ENCODE measurements at places on chromosomes 6 and 20.
A peak's percentile ranks its signal among the peaks of the same experiment; 100 is the strongest.

- no peak for DNase-seq
Measured at GRCh38 chr6:12356431-12356830, 66.3 kb downstream of the EDN1 start.

- no peak for DNase-seq
Measured at GRCh38 chr20:31967830-31968249, at the start of gene XKR7. Gene XKR7, plus strand, starts transcription at chr20:31968151. Its CDS starts 25 bp downstream, at chr20:31968176.

GRCh38 chr6:110395221-110395620 lies 20.2 kb downstream of the DDO start:
- no peak for DNase-seq

- no peak for DNase-seq
Measured at GRCh38 chr20:17969884-17970409, 1.1 kb downstream of the MGME1 start.

DNA sequence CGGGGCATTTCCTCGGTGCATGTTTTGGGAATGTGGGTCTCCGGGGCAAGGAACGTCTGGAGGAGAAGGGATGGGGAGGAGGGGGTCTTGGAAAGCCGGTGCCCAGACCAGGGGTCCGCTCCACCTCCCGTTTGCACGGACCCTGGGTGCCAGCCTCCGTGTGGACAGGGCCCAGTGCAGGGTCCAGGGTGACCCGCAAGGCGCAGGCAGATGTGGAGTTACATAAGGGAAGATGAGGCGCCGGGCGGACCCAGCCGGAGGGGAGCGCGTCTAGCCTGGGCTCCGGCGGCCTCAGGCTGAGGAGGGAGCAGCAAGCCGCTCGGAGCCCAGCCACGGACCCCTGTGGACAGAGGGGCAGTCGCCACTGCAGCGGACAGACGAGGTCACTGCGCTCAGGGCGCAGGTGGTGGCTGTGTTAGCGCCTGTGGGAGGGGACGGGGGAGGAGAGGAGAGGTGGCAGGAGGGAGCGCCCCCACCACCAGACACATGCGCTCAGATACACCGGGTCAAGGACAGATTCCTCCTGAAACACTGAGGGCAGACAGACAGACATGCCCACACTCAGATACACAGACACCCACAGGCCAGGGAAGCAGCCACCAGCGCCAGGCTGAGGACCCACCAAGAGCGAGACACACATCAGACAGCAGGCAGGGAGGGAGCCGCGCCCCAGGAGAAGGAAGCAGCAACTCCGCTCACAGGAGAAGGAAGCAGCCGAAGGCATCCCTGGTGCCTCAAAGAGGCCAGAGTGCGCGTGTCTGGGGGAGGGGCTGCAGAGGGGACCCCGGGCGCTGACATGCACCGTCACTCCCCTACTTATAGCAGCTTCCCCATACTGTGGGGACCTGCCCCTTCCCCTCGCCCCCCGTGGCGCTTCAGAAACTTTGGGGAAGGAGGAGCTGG lies 839 bp upstream of the HRH3 start:
- no peak for DNase-seq

GRCh38 chr6:109174916-109175315 lies 79.6 kb downstream of the CEP57L1 start:
- DNase-seq, result no peak

- no peak for DNase-seq
Measured at GRCh38 chr6:84403545-84403944, 176.1 kb upstream of the CEP162 start.

GRCh38 chr20:12112089-12112474 lies 194.4 kb downstream of the BTBD3 start:
- no peak for DNase-seq

DNA sequence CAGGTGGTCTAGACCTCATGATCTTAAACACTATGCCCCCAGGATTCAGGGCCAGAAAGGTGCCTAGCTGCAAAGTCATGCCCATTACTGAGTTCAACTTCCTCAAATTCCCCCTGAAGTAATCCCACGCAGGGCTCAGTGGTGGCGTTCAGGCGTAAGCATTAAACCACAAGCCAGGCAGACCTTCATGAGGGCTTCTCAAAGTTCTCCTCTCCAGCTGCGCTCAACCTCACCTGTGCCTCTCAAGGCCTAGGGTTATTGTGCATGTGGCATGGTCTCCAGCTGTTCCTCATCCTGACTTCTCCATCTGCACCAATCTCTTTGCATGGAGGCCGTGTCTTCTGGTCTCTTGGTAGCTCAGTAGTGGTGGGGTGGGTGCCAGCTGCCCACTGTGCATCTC lies 113.6 kb downstream of the TSHZ2 start:
- no peak for DNase-seq

- DNase-seq, result peak; percentile 31
Measured at GRCh38 chr6:150659046-150659763, 59.5 kb downstream of the PLEKHG1 start.

DNA sequence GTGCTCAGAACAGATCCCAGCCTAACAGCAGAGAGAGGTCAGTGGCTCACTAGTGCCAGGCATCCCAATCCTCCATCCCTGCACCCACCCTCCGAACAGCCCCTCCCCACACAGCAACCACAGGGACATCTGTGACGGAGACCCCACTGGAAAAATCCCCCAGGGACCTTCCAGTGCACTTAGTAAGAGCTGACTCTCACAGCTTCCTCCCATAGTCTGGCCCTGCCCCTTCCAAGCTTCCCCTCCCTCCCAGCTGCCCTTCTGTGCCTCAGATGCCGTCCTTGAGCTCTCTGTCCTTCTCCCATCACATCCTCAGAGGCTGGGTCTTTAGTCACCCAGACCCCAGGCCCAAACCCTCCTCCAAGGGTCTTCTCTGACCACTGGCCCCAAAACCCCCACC lies 9.7 kb upstream of the THBS2 start:
- no peak for DNase-seq

GRCh38 chr6:38319256-38320212 lies 320.2 kb downstream of the BTBD9 start:
- no peak for DNase-seq

DNA sequence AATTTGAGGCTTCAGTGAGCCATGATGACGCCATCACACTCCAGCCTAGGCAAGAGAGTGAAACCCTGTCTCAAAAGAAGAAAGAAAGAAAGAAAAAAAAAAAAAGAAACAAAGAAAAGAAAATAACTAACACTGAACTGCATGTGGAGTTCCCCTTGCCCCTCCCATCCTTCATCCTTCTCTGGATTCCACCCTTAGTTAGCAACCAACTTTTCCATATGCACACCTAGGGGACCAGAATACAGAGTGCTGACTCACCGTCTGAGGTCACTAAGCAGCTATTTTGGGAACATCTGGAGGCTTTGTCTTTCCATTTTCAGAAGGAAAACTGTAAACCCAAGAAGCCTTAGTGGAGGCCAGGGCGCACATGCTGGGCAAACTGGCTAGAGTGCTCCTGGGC lies 257.4 kb downstream of the MAFB start:
- DNase-seq, result no peak

GRCh38 chr6:101747716-101748115 lies 354.2 kb downstream of the GRIK2 start:
- DNase-seq, result no peak

DNA sequence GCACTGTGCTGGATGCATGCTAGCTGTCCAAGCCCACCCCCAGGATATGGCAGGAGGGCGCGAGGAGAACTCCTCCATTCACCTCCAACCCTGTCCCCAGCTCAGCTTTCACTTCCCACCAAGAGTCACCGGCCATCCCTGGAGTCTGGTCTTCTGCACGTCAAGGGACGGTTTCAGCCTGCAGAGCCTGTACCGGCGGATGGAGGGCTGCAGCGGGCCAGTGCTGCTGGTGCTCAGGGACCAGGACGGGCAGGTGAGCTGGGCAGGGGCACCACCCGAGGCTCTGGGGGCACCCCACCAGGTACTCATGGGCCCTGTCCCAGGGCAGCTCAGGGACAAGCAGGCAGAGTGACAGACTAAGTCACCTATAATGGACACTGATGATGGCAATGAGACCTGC lies 3.0 kb downstream of the TLDC2 start:
- DNase-seq, result no peak

GRCh38 chr6:3195695-3196497 lies 31.6 kb downstream of the TUBB2B start:
- DNase-seq, result peak; percentile 59

- no peak for DNase-seq
Measured at GRCh38 chr6:41716516-41717391, 18.7 kb downstream of the TFEB start.

GRCh38 chr20:61026173-61026572 lies 225.9 kb upstream of the CDH4 start:
- DNase-seq, result no peak

DNA sequence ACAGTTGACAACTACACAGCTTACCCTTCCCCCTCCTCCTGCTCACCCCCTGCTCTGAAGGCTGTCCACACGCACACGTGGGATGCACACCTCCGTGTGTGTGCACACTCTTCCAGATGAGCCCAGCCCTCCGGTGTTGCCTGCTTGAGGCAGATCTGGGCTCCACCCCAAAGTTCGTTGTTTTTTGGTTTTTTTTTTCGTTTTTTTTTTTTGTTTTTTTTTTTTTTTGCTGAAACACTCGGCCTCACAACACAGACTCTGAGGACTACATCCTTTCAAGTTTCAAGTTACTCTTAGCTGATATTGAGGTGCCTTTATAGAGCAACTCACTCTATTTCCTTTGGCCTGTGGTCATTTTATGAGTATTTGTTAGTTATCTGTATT lies 88.2 kb downstream of the RREB1 start:
- no peak for DNase-seq

DNA sequence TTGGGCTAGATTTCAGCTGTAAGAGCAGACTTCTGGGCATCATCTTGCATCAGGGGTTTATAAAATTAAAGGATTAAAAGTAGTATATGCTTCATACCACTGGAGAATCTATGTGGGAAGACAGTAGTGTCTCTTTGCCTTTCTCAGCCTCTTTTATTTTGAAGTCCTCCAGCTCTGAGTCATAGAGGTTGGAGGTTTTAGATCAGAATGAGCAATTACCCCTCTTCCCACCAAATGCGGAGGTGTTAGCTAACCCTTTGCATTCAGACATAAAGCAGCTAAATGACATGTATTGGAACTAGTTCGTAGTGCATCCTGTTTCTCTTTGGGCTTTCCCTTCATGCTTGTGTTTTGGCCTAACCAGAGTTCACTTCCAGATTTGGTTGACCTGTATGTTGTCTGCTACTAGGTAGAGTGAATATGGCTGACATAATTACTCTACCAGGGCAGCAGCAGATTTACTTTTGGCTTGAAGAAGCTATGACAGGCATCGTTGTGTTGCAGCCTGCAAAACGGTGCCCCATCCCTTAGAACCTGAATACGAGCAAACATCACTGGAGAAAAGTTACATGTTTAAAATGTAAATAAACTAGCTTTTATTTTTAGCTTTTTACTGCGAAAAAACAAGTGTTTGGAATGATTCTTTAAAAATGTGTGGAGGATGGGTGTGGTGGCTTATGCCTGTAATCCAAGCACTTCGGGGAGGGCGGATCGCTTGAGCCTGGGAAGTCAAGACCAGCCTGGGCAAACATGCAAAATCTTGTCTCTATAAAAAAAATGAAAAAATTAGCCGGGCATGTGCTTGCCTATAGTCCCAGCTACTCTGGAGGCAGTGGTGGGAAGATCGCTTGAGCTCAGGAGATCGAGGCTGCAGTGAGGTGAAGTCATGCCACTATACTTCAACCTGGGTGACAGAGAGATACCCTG lies 82.2 kb downstream of the MYO6 start:
- no peak for DNase-seq

- no peak for DNase-seq
Measured at GRCh38 chr6:72770959-72771358, 149.1 kb downstream of the KCNQ5 start.

DNA sequence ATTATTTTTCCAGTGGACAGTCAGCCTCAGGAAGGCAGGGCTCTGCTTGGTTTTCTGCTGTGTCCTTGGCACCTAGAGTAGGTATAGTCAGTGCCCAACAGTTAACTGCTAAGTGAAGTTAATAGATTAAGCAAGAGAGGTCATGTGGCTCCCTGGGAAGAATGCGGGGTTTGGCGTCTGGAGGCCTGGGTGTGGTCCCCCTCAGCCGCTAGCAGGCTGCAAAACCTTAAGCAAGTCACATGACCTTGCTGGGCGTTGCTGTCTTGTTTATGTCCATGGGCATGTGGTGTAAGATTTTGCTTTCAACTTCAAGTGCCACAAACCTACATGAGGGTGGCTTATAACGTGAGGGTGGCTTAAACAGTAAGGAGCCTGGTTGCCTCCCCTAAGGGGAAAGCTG lies 75.5 kb upstream of the SCP2D1 start:
- DNase-seq, result no peak

- no peak for DNase-seq
Measured at GRCh38 chr6:159415540-159415939, 246.3 kb downstream of the FNDC1 start.

DNA sequence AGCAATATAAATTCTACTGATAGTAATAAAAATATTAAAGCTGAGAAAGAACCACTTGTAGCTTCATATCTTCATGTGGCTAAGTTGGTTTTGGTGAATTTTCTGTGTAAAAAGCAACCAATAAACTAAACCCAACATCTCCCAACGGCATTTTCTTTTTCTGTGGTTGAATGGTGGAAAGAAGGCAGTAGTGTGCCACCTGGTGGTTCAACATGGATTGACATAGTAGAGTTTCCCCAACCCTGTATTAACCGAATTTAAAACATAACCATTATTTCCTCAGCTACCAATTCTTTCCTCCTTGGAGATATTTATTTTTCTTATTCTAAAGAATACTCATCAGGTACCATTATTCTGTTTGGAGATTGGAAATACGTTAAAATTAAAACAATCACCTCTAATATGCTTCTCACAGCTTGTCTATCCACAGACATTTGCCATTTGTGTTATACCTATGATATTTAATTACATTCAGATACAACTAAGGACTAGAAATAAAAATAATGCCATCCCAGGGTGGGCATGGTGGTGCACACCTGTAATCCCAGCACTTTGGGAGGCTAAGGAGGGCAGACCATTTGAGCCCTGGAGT lies 117.1 kb upstream of the EEF1E1 start:
- DNase-seq, result no peak

GRCh38 chr6:44268095-44268628 lies 2.1 kb upstream of the TMEM151B start:
- peak; percentile 40 for DNase-seq

GRCh38 chr6:107444277-107444676 lies 15.1 kb downstream of the PDSS2 start:
- no peak for DNase-seq

- no peak for DNase-seq
Measured at GRCh38 chr6:128491610-128492206, 28.7 kb downstream of the PTPRK start.

- DNase-seq, result no peak
Measured at GRCh38 chr6:138592749-138593123, 93.4 kb upstream of the NHSL1 start.

DNA sequence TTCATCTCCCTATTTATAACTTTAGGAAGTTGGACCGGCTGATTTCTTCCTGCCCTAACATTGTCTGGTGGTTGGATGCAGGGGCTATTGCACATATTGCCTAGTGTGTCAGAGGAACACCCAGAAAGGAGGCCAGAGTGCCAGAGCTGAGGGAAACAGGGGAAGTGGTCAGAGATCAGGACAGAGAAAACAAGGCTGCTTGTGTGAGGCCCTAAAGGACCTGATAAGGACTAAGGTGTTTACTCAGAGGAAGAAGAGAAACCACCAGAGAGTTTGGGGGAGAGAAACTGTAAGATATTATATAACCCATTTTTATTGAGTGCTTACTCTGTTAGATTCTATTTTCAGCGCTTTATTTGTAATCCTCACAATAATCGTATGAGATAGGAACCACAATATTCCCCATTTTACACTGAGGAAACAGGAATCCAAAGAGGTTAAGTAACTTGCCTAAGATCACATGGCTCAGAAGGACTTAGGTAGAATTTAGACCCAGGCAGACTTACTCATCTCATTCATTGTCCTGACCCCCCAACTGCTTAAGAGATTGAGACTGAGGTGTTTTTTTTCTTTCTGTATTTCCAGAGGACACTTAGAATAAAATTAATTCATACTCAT lies 54.0 kb upstream of the REV3L start:
- no peak for DNase-seq

GRCh38 chr20:9110916-9111432 lies 42.1 kb downstream of the PLCB4 start:
- no peak for DNase-seq

All from NCI-H1092 (cell line).